ENCODE measurements at places on chromosomes 7 and 10.
A peak's percentile ranks its signal among the peaks of the same experiment; 100 is the strongest.

GRCh38 chr10:13759168-13759567 is 172.4 kb downstream of the PRPF18 start:
- peak; percentile 84 for DNase-seq

- DNase-seq = peak; percentile 56
Observed at GRCh38 chr10:88652616-88653015, 11.6 kb upstream of the LIPF start.

DNA sequence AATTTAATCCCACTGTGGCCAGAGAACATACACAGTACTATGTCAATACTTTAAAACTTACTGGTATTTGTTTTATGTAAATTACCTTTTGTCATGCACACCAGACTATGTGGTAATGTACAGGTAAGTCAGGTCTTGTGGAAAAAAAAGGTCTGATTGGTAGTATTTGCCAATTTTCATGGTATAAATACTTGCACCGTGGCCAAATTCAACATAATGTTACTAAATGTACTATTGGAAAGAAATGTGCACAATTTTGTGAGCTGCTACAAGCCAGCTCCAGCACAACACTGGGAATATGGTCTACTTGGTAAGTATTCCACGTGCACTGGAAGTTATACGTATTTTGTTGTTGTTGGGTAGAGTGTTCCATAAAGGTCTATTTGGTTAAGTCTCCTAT is 392.5 kb downstream of the RPS24 start:
- DNase-seq = no peak

GRCh38 chr10:70834441-70835151 is 18.8 kb downstream of the SGPL1 start:
- no peak for DNase-seq

GRCh38 chr10:104850023-104850422 is 208.9 kb downstream of the SORCS3 start:
- DNase-seq = no peak

GRCh38 chr10:12466704-12467305 is 117.5 kb downstream of the CAMK1D start:
- DNase-seq = peak; percentile 23

DNA sequence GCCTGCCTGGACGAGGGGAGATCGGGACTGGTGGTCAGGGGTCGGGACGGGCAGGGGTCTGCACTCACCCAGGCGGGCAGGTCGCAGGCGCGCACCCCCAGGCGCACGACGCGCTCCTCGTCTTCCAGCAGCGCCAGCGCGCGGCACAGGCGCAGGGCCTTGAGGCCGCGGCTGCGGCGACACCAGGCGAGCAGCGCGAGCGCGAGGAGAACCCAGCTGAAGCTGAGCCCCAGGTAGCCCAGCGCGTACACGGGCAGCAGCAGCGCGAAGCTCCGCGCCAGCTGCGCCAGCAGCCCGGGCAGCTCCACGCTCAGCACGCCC is 328 bp downstream of the ESYT2 start:
- peak; percentile 74 for DNase-seq

- DNase-seq = no peak
Observed at GRCh38 chr7:156376317-156376716, 264.3 kb upstream of the RNF32 start.

DNA sequence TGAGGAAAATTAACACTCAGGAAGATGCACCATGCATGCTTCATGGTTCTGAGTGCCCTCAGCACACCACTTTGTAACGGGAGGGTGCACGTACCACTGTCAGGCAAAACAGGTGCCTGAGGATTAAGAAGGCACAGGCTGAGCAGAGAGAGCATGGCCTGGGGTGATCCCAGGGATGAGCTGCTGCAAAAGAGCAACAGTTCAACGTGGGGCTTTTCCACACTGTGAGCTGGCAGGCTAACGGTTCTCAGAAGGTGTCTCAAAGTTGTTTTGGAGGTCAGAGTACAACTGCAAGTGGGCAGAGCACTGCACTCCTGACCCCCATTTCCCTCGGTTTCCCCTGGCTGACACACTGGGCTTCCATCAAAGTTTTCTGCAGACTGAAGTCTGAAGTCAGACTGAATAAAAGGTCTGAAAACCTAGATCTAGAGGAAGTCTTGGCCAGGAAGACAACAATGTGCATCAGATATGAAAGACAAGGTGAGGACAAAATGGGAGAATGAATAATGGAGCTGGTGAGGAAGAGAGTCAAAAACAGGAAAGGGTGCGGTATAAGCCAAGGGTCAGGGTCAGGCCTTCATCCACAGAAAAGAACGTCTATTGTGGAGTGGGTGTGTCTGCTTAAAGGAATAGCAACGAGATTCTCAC is 20.5 kb downstream of the ZNF438 start:
- DNase-seq = no peak

DNA sequence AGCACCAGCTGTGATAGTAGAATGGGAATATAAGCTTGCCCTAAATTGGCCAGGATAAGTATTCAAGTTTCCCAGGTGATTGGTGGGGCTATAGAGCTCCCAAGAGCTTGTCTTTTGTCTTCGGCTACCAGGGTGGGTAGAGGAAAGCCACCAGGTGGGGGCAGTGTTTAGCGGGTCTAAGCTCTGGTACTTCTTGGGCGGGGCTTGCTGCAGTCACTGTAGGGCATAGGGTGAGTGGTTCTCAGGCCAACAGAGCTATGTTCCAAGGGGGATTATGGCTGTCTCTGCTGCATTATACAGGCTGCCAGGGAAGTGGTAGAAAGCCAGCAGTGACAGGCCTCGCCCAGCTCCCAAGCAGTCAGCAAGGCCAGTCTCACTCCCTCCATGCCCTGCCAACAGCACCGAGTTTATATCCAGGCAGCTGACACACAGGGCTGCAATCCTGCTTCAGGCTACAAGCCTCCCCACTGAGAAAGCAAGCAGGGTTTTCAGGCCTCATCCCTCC is 110.7 kb downstream of the ZNF467 start:
- DNase-seq = peak; percentile 24

DNA sequence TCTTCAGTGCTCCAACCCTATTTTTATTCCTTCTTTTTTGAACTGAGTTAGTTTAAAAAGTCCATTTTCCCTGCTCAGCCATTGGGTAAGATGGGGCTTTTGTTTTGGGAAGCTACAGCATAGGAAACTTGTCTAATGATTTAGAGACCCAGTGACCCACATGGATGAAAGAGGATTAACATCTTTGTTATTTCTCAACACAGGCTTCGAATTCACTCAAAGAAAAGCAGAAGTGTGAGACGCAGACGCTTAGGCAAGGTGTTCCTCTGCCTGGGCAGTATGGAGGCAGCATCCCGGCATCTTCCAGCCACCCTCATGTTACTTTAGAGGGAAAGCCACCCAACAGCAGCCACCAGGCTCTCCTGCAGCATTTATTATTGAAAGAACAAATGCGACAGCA is 152.0 kb downstream of the HDAC9 start:
- no peak for DNase-seq

DNA sequence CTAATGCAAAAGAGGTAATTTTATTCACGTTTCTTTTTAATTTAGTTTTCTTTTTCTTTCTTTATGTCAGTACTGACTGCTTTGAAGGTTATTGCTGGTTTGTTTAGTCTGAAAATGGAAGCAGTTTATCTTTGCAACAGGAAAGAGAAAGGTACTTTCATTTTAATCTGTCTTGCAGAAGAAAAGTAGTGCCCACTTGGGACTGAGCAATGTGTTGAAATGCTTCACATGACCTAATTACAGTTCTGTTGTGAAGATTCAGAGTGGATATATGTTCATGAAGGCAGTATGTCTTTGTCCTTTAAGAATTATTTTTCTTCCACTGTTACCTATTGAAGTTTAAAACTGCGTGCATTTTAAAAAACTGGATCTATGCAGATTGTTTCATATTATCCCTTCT is 80.1 kb downstream of the ANKIB1 start:
- DNase-seq = no peak

DNA sequence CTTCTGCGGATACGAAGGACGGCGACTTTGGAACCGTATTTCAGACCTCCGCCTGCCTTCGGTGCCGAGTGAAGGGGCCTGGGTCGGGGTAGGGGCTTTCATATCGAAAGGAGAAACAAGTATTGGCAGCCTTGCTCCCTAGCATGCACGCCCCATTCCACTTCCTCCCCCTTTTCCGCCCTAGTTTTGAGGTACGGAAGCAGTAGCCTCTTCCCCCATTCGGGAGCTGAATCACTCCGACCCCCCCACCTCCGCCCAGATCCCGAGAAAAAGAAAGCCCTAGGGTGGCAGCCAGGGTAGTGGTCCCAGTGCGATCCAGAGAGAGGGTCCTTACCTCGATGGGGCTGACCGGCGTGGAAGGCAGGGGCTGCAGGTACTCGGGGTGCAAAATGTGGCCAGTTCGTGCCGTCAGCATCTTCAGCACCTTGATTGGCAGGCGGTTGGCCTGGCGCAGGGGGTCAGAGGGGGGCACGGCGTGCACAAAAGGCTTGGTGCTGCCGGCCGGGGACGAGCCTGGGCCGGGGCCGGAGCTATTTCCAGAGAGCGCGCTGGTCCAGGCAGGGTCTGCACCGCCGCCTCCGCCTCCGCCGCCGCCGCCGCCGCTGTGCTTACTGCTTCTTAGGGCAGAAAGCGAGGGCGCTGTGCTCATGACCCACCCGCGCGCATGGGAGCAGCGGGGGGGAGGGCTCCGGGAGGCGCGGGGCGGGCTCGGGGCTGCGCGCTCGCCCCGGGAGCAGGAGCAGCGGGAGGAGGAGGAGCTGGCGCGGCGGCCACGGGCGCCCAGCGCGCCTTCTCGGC is 594 bp downstream of the ZNF503 start:
- peak; percentile 77 for DNase-seq

GRCh38 chr7:128770233-128770632 is 5.4 kb downstream of the OPN1SW start:
- no peak for DNase-seq

- peak; percentile 65 for DNase-seq
Observed at GRCh38 chr7:139725077-139725476, 52.7 kb downstream of the HIPK2 start.

- no peak for DNase-seq
Observed at GRCh38 chr7:2229467-2229866, 3.3 kb downstream of the MAD1L1 start.

GRCh38 chr7:121494516-121494915 is 98.4 kb upstream of the FAM3C start:
- DNase-seq = peak; percentile 19

- DNase-seq = no peak
Observed at GRCh38 chr10:88194041-88194887, 330.8 kb downstream of the PTEN start.

- DNase-seq = no peak
Observed at GRCh38 chr7:113824117-113824823, 94.5 kb downstream of the PPP1R3A start.

DNA sequence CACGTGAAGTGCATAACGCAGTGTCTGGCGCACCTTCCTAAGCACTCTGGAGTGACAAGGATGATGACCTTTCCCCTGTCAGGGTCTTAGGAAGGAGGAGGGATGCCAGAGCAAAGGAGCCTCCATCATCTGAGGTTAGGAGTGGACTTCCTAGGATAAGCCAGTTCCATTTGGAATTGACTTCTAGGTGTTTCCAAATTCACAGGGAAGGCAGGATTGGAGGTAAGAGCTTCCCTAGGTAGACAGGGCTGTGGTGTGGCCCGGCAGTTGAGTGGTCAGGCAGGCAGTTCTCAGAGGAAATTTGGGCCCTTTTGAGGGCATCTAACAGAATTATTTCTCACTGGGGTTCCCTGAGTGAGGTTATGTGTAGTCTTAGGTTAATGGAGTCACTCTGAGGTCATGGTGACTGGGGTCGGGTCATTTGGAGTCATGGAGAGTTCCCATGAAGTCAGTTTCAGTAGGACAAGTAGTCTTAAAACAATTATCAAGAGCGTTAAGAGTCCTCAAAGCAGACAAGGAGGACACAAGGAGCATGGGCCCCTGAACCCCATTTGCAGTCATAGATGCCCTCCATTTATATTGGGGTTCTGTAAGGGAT is 8.2 kb downstream of the PPIF start:
- no peak for DNase-seq

- no peak for DNase-seq
Observed at GRCh38 chr7:104934665-104935064, 79.3 kb upstream of the KMT2E start.
